Lung (tissue), 17 donors: ENCODE measurements at places on chromosomes 7 and 10. TPM values are rescaled to one million over a fixed set of nuclear protein-coding genes. Genes with fewer than 3 reads are reported as not detected.

The SORCS3 gene
- 0.14 TPM for total RNA-seq

The PPP1R3C gene
- 88.4 TPM for total RNA-seq

The MMP21 gene
- total RNA-seq, result 0.46 TPM

- H3K27ac ChIP-seq, result no peak overlapping the region
- no peak overlapping the region for H3K4me3 ChIP-seq
- H3K36me3 ChIP-seq, result no peaks in the 10 kb centered on the region
- no peak for DNase-seq
- H3K27me3 ChIP-seq, result no peaks in the 10 kb centered on the region
- no peaks in the 10 kb centered on the region for H3K4me1 ChIP-seq
Observed at GRCh38 chr7:254337-255037, 35.5 kb upstream of the FOXL3 start.

DNA sequence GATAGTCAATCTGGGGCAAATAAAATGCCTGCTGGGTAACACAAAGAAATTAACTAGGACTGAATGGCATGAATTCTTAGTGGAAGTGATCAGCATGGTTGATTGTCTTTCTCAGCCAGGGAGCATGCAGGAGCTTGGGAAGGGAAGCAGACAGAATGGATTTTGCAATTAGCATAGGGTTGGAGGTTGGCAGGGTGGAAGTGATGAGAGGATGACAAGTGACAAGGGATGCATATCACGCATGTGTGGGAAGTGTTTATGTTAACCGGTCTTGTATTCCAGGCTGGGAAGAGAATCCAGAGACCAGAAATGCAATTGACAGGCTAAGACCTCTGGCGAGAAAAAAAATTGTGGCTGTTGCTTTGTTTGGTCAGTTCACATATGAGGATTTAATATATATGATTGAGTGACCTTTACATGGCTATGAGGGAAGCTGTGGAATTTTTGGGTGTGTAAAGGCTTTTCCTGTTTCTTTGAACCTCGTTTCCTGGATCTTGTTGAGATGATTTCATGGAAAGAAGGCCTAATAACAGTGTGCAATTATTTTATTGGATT lies 8.3 kb downstream of the MDFIC start:
- H3K27ac ChIP-seq, result peak overlapping the region; percentile 53
- no peaks in the 10 kb centered on the region for H3K36me3 ChIP-seq
- peaks cover 3% of the 10 kb centered on the region for H3K4me1 ChIP-seq
- no peaks in the 10 kb centered on the region for H3K27me3 ChIP-seq
